ENCODE measurements at places on chromosomes 4 and X.

GRCh38 chrX:110045421-110045820 is 42.5 kb downstream of the TMEM164 start:
- DNase-seq: no peak

DNA sequence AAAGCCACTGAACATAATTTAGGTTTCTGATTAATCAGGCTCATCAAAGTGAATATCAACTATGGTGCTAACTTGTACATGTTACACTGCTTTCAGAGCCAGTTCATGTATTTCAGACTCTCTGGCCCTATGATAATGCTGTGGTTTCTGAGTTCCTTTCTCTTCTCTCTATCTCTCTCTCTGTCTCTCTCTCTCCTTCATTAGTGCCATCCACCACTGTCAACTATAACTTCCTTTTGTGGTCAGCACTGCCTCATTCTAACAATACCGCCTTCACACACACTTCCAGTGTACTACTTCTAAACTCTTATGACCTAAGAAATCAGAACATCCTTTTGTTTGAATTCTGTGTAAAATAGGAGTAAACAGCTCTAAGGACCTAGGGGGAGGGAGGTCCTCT is 907.1 kb downstream of the RPA4 start:
- no peak for DNase-seq

DNA sequence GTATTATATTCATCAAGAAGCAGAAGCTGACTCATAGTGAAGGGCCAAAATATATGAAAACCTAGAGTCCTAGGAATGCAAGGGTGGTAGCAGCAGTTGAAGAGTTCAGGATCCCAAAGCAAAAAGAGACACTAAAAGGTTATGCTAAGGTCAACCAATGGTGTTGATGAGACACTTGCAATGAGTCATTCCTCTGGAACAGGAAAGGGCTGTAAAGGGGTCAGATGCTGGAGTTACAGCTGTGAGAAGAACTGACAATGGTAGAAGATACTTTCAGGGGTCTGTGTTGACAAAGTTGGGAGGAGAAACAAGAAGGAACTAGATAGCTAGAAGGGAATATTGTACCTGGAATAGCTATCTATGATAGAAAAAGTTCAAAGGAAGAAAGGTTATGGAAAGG is 47.5 kb downstream of the ZGRF1 start:
- no peak for DNase-seq

DNA sequence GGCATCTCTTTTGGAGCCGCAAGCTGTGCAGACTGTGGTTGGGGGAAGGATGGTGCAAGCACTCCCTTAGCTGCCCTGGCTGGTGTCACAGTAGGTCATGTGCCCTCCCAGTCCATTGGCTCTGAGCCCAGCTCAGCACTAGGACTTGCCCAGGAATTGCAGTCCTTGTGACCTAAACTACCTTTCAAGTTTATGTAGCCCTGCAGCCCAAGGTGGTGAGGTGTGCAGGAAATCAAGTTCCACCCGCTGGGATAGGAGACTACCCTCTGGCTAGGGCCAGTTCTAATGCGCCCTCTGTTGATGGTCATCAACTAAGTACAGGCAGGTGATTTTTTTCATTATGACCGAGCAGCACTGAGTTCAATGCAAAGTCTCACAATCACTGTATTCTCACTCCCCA is 335.2 kb downstream of the UBE2NL start:
- DNase-seq: no peak

GRCh38 chrX:103250977-103251376 is 4.0 kb downstream of the TCEAL8 start:
- no peak for DNase-seq

DNA sequence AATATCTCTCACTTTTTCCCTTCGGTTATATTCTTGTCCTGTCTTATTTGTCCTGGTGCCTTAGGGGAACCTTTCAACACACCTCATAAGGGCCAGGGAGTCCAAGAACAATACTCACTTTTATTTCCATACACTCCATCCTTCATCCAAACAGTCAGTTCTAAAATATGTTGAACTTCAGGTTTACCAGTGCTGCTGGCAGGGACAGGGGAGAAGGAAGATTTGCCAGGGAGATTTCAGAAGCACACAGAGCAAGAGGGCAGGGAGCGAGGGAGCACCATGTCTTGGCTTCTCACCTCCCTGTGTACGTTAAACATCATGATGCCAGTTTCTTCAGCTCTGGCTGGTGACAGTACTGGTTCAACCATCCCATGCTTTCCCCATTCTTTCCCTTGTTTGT is 631.1 kb upstream of the FAT1 start:
- no peak for DNase-seq

GRCh38 chrX:104565791-104566680 is at the start of gene IL1RAPL2:
Gene IL1RAPL2 (plus strand): TSS chrX:104566199.
- peak; percentile 80 for DNase-seq

- no peak for DNase-seq
Observed at GRCh38 chr4:164579270-164579942, 174.5 kb upstream of the SMIM31 start.

- no peak for DNase-seq
Observed at GRCh38 chrX:65985922-65986588, 53.8 kb downstream of the VSIG4 start.
